ENCODE measurements at places on chromosomes 5 and 9. TPM values are rescaled to one million over a fixed set of nuclear protein-coding genes. Genes with fewer than 3 reads are reported as not detected.

ZFAND5 gene
- 291 TPM for total RNA-seq

GRCh38 chr5:54311176-54311677 lies 854 bp upstream of the ARL15 start:
- no peak for DNase-seq

DNA sequence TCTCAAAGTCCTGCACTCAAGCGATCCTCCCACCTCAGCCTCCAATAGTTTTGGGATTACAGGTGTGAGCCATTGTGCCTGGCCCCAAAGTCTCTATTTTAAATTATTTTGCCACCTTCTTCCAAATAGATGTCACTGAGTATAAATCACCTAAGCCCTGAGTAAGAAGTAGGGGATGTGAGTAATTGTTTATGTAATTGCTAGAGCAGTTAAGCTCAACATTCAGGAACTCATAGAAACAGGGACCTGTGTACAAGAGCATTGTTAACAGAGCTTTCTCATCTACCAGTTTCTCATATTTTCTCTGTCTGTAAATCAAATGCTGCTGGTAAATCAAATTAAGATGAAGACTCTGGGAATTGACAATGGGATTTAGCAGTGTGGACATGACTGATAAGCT lies 26.3 kb downstream of the CDK7 start:
- no peak for DNase-seq

DNA sequence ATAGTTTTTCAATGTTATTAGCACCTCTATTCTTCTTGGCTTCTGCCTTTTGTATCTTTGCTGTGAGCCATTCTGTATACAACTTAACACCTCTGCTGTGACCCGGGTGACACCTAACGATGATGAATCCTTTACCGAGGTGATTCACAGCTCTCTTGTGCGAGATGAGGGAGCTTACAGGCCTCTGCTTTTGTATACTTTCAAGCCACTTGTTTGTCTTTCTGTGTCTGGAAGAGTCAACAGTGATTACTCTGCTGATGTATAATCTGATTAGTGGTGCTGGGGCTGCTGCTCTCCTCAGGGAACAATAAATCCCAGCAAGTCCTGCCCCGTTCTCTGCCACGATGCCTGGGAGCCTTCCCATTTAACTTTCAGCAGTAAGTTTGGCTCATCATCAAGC lies 442.9 kb upstream of the SGCD start:
- no peak for DNase-seq

DNA sequence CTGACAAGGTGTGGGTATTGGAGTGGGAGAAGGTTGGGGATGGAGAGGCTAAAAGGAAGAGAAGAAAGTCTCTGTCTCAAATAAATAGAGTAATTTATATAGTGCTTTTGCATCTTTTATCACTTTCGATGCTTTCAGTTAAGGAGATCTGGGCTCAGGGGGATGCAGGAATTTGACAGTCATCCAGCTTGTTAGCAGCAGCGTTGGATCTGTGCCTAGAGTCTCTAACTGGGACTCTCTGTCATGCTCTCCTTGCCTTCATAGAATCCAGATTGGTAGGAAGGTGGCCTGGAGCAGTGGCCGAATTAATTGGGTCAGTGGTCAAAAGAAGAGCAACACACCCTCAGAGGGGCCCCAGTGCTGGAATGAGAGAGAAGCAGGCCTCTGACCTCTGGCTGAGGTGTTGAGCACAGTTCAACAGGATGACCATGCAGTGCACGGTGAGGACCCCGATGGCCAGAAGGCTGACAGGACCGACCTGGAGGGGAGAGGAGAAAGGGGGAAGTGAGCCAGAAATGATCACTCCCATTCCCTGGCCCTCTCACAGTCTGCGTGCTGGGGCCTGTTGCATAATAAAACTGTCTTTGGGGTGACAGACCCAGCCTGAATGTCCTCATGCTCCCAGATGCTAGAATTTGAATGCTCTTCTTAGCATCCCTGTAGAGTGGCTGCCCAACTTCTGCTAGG lies 7.6 kb downstream of the SLC36A3 start:
- no peak for DNase-seq

GZMA gene
- 22.6 TPM for total RNA-seq

DNA sequence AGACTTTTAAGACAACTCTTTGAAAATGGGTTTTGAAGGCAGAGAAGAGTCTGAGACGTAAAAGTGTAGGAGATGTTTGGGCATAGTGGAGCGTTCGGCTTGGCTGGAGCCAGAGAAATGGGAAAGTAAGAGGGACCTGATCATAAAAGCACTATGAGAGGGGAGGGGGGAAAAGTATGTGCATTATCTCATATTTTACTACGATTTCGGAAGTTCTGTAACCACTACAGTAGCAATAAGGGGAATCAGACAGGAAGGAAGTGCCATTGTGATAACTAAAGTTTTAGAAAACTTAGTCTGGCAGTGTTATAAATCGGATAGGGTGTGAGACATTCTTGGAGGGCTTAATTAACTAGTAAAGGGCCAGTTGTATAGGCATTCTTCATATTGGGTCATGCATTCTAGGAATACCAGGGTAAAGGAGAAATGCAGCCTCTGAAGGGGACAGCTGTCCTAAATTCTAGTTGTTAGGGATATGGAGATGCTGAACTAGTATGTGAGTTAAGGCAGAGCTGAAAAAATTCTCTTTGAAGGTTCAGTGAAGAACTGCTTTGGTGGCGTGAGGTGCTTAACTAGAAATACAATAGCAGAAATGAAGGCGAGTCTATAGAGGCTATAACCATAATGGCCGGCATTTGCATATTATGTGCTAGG lies 83.8 kb upstream of the FREM1 start:
- DNase-seq = no peak

GRCh38 chr9:6461619-6462018 lies 48.6 kb downstream of the UHRF2 start:
- DNase-seq = no peak

DNA sequence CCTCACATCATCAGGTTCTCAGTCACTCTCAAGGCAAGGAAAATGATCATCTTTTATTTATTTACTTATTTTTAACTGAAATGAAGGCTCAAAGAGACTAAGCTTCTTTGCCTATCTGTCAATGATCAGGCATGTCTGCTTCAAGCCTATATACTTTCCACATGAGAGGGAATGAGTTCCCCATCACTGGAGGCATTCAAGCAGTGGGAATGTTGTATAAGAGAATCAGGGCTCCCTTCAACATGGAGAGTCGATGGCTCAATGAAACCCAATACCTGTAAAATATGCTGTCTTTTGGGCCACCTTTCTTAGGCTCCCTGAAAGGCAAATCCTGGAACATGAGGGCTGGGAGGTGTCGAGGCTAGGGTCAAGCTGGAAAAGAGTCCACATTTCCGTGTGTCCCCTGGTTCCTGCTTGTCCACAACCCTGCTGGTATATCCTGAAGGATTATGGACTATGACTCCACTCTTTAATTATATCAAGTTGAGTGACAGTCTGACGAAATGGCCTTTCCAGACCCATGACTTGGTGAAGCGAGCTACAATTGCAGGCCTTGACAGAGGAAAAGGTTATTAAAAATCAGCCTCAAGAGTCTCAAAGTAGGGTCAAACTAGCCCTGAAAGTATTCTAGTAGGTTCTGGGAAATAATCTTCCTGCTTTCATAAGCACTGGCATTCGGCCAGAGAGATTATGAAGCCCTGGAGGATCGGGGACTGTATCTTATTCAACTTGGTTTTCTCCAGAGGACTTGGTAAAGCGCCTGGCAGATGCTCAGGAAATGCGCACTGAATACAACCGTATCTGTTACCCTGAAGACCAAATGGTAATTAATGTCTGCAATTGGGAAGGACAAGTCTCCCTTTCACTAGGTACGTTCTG lies 145.9 kb upstream of the TBC1D2 start:
- DNase-seq = no peak

GRCh38 chr9:134658378-134658955 lies 16.9 kb downstream of the COL5A1 start:
- no peak for DNase-seq

GRCh38 chr5:116032094-116032517 lies at the start of gene ARL14EPL:
TSS of gene ARL14EPL (plus strand) at chr5:116032472. CDS start at chr5:116051466, 18,994 bp downstream.
- no peak for DNase-seq
